Inflammatory macrophage (primary cell): ENCODE measurements at places on chromosomes 16 and 17.

GRCh38 chr17:4539025-4539424, 16.2 kb downstream of the MYBBP1A start:
- DNase-seq: no peak

DNA sequence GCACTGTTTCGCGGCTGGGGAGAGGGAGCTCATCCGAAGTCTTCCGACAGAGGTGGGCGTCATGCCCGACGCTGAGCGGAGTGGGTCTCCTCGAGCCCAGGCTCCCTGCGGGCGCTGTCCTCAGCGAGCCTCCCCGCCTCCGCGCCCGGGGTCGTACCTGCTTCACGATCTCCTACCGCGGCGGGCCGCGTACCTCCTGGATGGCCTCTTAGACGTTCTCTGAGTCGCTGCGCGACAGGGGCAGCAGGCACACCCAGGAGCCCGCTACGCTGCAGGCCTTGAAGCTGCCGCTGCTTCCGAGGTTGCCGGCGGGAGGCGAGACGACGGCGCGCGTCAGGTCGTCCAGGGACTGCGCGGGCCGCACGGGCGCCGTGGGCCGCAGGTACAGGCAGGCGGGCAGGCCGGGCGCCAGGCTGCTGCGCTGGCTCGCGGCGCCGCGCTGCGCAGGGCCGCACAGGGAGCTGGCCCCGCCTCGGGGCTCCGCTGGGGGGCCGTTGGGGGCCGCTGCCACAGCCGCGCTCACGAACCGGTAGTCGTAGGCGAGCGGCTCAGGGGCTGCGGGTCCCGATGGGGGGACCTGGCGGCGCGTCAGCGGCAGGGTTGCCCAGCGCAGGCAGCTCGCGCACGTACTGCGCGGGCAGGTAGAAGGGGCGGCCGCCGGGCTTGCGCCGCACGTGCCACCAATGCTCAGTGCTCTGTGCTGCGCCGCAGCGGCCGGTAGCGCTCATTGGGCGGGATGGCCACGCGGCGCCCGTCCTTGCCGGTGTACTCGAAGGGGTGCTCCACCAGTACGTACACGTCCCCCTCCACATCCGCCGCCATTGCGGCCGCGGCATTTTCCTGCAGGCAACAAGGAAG, 116.4 kb upstream of the SMURF2 start:
- no peak for DNase-seq

GRCh38 chr16:21264571-21265036, 13.5 kb downstream of the CRYM start:
- no peak for DNase-seq

GRCh38 chr16:71851746-71852145, 6.0 kb downstream of the ATXN1L start:
- DNase-seq: no peak

GRCh38 chr17:66975614-66976378, 11.3 kb downstream of the CACNG4 start:
- no peak for DNase-seq

- DNase-seq: no peak
Observed at GRCh38 chr17:35627417-35627816, 40.3 kb downstream of the AP2B1 start.

DNA sequence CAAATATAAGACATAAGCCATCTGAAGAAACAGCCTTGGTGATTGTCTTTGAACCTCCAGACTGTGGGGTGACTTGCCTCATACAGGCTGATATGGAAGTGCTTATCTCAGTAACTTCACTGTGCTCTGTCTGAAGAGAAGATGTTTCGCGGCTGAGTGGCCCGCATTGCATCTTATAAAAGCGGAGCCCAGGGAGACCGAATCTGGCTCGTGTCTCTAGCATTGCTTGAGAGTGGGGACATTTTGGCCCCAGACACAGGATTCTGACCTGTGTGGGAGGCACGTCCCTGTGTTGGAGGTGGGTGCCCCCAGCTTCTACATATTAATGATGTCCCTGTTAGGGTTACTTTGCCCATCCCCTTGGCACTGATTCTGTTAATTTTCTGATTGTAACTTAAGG, 66.4 kb downstream of the METRNL start:
- DNase-seq: no peak

- DNase-seq: no peak
Observed at GRCh38 chr16:13186813-13187212, 285.4 kb downstream of the SHISA9 start.

GRCh38 chr17:20967776-20968175, 75.0 kb downstream of the USP22 start:
- DNase-seq: no peak

DNA sequence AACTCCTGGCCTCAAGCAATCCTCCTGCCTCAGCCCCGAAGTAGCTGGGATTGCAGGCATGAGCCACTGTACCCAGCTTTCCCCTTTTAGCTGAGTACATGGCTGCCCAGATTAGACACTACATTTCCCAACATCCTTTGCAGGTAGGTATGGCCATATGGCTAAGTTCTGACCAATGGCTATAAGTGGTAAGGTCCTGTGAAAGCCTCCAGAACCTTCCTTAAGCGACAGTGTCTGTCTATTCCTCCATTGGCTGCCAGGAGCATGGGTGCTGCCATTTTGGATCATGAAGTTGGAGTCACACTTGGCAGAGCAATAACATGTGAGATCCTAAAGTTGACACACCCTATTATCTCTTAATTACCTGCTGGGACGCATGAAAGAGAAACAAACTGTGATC, 24.4 kb upstream of the CRHR1 start:
- DNase-seq: no peak

- DNase-seq: no peak
Observed at GRCh38 chr17:81109957-81110356, 55.4 kb upstream of the PVALEF start.

GRCh38 chr16:84082835-84083569, 33.7 kb downstream of the MBTPS1 start:
- DNase-seq: peak; percentile 83

DNA sequence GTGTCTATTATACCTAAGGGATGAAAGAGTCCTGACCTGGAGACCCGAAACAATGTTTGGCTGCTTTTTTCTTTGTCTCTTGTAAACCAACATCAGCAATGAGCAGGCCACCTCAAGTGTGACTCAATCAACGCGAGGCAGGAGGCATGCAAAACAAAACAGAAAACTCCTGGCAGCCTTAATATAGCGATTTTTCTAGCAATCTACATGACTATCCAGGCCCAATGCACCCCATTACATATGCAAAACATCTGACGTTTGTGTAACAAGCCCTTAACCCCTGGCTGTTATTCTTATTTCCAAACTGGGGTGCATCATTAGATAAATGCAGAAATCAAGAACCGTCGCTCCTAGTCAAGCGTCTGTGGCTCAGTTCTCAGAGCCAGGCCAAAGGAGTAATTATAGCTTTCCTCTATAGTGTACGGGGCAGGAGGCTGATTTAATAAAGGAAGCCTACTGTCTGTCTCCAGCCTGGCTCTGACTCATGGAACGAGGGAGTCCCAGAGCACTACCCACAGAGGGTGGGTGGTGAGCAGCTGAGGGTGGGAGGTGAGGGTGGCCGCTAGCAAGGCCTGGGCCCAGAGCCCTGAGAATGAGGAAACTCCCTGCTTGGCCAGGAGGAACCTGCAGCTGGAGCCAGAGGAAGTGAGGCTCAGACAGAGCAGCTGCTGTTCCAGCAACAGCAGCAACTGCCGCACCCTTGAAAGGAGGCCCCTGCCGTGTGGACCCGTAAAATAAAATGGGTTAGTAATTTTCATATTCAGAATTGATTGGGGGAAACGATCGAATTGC, 43.9 kb downstream of the CHD9 start:
- peak; percentile 98 for DNase-seq

DNA sequence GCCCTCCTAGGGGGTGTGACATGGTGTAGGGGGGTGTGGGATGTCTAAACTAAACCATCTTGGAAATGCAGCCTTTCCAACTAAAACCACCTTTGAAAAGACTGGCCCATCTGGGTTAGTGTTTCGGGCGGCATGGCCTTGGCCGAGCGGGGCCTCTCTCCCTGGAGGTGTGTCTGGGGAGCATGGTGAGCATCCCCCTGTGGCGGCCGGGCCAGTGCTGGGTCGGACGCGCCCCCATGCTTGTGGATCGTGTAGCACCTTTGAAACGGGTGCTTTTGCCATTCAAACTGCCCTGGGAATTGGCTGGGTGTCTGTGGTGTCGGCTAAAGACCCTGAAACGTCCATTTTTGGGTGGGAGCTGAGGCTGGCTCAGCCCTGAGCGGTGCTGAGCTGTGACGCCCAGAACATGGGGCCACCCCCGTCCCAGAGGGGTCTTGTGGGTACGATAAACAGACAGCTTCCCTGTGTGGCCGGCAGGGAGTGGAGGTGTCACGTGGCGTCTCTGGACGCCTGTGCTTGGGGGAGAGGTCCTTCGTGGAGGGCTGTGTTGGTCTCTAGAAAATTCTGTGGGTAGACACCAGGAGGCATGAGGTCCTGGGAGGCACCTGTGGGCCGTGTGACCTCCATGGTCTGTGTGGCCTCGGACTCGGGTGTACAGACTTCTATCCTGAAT, 6.3 kb downstream of the METRNL start:
- DNase-seq: no peak

DNA sequence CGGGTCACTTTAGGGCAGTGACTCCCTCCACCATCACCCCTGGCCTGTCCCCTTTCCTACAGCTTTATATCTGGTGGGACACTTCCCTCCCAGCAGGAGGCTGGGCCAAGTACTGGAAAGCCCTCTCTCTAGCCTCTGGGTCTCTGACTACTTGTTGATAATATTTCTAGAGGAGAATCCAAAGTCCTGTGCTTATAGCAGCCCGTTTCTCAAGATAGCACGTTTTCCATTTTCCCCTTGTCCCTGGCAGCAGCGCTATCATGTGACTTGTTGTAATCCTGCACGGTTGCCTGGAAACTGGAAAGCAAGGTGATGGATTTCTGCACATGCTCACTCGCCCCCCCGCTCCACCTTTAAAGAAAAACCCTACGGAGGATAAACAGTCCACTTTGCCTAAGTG, 3.3 kb upstream of the AXIN2 start:
- DNase-seq: no peak

DNA sequence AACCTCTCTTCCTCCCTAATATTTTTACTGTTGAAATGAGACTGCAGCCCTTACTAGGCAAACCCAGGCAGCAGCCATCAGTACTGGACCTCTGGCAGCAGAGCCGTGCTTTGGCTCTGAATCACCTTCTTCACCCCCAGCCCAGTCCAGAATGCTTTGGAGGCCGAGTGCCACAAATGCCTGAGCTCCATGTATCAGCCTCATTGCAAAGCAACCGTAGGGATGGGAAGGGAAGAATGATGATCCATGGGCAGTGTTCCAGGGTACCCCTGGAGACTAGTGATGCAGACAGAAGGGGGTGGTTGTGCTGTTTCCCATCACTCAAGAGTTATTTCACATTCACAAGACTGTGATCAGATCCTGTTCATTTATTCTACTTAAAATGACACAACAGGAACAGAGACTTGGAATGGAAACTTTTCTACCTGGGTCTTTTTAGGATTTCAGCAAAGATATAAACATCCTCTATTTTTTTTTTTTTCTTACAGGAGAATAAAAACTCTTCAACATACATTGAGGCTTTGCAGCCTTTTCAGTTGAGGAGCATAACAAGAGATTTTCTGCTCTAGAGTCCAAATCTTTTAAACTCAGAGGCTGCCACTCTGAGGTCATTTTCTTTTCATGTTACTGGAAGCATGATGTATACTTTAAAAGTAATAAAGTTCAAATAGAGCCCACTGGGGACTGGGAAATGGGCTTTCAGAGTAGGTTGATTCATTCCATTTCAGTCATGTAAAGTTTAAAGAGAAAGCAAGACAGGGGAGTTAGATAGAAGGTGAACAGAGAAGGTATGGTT, 138.3 kb downstream of the KCNJ2 start:
- no peak for DNase-seq

GRCh38 chr16:61547626-61548025, 488.6 kb downstream of the CDH8 start:
- no peak for DNase-seq

DNA sequence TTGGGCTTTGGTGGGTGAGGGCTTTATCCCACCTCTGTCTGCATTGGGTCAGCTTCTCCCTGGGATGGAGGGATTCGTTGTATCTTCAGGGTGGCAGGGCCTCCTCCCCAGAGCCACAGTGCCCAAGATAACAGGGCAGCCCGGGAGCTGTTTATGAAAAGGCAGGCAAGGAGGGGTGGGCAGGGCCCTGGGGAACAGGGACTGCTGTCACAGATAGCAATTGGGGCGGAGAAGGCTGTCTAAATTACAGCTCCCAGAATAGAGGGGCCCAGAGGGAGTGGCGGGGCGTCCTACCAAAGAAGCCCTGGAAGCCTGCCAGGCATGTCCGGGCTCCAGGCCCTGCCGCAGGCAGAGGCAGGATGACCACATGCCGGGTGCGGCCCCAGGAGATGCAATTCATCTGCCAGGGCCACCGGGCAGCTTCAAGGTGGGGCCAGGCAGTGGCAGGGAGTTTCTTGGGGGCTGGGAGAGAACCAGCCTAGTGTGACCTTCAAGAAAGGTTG, 18.8 kb upstream of the PHOSPHO1 start:
- no peak for DNase-seq

- no peak for DNase-seq
Observed at GRCh38 chr17:16878084-16878483, 93.8 kb downstream of the TNFRSF13B start.

- DNase-seq: no peak
Observed at GRCh38 chr16:50526796-50527195, 21.4 kb upstream of the NKD1 start.

GRCh38 chr16:709566-710499, 4.2 kb upstream of the FBXL16 start:
- no peak for DNase-seq

GRCh38 chr17:27938241-27938640, 45.1 kb upstream of the LYRM9 start:
- DNase-seq: no peak

DNA sequence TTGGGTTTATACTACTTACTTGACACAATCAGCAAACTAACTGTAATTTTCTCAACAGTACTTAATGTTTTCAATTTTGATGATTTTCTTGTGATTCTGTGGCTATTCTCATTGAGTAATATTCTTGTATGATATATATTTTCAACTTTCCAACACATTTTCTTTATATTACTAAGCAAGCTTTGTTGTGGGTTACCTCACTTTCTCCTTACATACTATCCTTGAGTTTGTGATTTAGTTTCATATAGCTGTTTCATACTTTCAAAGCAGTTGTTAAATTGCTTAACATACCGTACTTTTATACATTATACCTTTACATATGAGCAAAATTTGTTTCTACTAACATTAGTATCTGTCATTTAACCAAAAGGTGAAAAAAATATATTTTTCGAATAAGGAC, 197.1 kb downstream of the BCAS3 start:
- no peak for DNase-seq

GRCh38 chr17:38897176-38897575, 27.3 kb downstream of the LASP1 start:
- no peak for DNase-seq

- no peak for DNase-seq
Observed at GRCh38 chr17:27340575-27340974, 46.7 kb downstream of the WSB1 start.
